ENCODE measurements at places on chromosomes 6 and 20.

DNA sequence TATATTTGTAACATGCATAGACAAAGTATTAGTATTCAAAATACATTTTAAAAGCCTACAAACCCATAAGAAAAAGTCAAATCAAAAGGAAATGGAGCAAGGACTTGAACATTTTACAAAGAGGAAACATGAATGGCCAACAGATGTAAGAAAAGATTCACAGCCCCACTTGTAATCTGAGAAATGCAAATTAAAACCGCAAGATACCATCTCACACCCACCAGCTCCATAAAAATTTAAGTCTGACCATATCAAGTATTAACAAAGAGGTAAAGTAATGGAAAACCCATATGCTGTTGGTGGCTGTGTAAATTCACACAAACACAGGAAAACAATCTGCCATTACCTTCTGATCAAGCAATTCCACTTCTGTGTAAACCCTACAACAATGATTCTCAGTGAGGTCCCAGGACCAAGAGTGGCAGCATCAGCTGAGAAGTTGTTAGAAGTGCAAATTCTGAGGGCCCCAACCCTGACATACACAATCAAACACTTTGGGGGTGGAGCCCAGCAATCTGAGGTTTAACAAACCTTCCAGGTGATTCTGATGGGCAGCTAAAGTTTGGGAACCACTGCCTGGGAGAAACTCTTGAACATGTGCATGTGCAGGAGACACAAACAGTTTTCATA lies 30.9 kb downstream of the BCL2L1 start:
- DNase-seq = no peak

GRCh38 chr6:107509506-107509905 lies 19.6 kb downstream of the SOBP start:
- no peak for DNase-seq

- no peak for DNase-seq
Measured at GRCh38 chr6:158387036-158387435, 74.8 kb downstream of the TULP4 start.

DNA sequence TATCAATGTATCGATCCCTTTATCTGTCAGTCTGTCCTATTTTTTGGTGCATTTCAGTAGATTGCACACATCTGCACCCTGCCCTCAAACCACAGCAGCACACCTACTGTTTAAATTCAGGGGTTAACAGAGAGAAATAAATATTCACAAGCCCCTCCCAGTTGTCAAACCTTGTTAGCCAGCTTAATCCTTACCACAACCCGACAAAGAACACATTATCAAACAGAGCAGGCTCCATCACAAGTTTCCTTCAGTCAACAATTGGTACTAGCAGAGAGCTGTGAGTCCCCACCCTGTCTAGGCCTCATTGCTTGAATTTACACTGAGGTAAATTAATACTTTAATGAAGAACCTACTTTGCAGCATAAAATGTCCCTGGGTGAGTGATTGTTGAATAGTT lies 249.8 kb downstream of the FNDC1 start:
- DNase-seq = no peak

GRCh38 chr6:18692929-18693685 lies 306.0 kb downstream of the RNF144B start:
- DNase-seq = no peak

- DNase-seq = no peak
Measured at GRCh38 chr6:159213405-159213804, 44.2 kb downstream of the FNDC1 start.

- no peak for DNase-seq
Measured at GRCh38 chr6:109714611-109715010, 23.5 kb downstream of the FIG4 start.

DNA sequence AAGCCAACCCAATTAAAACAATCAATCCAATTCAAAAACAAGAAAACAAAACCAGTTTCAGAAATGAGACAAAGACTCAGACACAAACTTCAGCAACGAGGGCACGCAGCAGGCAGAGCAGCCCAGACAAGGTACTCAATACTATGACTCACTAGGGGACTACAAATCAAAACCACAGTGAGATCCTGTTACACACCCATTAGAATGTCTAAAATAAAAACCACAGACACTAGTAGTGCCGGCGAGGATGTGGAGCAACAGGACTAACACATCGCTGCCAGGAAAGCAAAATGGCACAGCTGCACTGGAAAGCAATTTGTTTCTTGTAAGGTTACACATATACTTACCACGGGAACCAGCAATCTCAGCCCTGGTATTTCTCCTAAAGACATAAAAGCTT lies 28.4 kb upstream of the MAS1L start:
- DNase-seq = no peak

GRCh38 chr6:113500221-113500620 lies 356.9 kb upstream of the MARCKS start:
- no peak for DNase-seq

GRCh38 chr6:135880066-135880972 lies 28.8 kb downstream of the PDE7B start:
- peak; percentile 18 for DNase-seq

DNA sequence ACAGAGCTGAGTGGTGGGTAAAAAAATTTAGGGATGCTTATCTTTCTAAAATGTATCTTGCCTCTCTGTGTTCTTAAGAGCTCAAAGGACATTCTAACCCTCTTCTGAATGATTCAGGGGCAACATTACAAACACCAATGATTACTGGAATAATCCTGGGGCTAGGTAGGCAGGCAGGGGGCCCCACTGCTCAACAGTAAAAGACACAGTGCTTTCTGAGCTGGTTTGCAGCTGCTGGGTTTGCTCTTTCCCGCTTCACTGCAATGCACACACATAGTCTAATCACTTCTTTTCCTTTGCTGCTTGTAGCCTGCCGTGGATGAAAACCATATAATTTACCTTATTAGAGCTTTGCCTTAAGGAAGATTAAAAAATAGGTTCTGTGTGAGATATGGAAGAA lies 23.9 kb downstream of the CLDN20 start:
- DNase-seq = no peak

GRCh38 chr6:73236144-73236750 lies 11.0 kb upstream of the KHDC1L start:
- DNase-seq = peak; percentile 19

DNA sequence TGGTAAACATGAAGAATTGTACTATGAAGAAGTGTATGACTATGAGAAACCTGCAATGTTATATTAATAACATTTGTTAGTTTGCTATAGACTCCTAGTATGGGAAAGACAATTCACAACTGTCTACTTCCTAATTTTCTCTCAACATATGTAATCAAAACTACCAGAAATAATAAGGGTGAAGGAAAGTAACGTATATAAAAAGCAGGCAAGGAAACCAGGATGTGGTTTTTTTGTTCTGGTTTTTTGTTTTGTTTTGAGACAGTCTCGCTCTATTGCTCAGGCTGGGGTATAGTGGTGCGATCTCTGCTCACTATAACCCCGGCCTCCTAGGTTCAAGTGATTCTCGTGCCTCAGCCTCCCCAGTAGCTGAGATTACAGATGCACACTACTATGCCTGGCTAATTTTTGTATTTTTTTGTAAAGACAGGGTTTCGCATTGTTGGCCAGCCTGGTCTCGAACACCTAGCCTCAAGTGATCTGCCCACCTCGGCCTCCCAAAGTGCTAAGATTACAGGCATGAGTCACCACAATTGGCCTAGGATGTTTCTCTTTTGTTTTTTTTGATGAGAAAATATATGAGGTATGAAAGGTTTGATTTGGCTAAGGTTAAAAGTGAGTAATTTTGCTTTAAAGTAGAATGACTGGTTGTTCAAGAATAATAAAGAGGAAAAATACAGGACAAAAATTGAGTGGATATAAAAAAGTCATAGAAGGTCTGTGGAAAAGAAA lies 83.1 kb downstream of the PTCHD4 start:
- DNase-seq = no peak

DNA sequence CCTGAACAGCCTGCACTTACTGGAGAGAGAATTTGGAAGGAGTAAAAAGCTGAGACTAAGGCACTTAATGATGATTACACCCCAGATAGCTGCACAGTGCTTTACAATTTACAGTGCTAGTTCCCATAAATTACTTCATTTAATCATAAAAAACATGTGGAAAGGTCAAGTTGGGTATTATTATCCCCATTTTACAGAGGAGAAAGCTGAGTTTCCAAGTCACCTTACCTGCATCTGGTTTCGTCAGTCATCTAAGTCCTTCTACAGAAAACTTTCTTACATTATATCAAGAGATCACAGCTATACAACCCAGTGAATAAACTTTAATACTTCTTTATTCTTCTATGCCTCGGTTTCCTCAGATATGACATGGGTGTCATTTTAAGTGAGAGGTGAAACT lies 3.3 kb downstream of the PTPRK start:
- DNase-seq = no peak

- no peak for DNase-seq
Measured at GRCh38 chr6:159616456-159616855, 76.6 kb downstream of the SOD2 start.

DNA sequence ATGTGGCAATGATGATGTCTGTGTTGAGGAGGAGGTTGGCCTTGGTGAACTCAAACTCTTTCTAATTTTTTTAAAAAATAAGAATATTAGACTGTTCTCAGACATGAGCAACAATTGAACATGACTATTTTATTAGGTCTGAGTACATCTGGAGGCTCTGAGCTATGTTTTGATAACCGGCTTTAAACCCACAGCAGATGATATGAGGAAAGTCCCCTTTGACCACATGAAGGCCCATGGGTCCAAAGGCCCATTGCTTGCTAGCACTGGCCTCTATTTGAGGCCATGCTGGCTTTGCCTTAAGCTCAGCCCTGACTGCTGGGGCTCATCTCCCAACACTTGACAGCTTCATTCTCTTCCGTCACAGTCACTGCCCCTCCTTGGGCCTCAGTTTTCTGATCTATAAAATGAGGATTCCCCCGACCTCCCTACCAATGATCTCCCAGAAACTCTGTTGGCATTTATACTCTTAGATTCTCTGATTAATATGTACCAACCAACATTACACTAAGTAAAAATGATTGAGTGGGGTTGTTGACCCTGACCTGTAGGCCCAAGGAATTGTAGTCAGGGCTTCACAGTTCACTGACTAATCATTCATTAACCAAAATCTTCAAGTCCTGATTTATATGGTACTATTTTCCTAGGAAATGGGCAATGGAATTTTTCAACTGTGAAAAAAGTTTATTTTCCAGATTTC lies 23.9 kb upstream of the TINAG start:
- DNase-seq = no peak

DNA sequence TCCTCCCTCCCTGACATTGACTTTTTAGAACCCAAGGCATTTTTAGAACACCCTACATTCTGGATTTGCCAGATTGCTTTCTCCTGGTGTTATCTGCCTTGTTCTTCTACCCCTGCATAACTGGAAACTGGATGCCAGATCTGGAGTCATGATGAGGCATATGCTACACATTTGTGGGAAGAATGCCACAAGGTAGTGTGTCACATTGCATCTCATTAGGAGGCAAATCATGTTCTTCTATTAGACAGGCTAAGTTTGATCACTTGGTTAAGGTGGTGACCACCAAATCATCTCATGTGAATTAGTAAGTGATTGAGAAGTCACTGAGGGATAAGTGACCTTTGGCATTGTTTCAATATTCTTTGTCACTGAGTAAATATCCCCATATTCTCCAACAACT lies 12.9 kb upstream of the NKX2-2 start:
- DNase-seq = no peak

DNA sequence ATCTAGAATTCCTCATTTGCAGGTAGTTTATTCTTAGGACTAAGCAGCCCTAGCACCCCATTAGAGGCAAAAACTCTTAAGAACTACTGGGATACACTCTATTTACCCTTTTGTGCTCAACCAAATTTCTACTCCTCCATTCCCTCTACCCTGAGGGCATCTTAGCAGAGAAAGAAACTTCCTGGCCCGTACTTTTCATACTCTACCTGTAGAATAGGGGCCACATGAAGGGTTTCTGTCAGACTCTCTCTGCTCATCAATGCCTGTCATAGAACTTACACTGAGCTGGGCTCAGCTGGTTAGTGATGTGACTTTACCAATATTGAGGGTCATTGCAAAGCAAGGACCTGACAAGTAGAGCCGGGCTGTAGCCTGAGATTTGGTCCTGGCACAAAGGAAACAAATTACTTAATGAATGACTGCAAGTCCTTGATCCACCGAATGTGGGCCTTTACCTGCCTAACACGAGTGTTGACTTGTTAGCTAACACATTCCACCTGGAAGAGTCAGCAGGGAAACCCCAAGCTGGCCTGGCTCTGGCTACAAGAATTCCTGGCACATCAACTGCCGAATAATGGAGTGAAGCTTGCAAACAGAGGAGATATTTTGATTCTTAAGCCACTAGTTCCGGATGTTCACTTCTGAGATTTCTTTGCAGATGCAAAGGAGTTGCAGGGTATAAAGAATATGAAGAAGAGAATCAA lies 280.5 kb upstream of the JAG1 start:
- DNase-seq = no peak

- DNase-seq = peak; percentile 8
Measured at GRCh38 chr6:108117427-108118358, 43.2 kb upstream of the OSTM1 start.

DNA sequence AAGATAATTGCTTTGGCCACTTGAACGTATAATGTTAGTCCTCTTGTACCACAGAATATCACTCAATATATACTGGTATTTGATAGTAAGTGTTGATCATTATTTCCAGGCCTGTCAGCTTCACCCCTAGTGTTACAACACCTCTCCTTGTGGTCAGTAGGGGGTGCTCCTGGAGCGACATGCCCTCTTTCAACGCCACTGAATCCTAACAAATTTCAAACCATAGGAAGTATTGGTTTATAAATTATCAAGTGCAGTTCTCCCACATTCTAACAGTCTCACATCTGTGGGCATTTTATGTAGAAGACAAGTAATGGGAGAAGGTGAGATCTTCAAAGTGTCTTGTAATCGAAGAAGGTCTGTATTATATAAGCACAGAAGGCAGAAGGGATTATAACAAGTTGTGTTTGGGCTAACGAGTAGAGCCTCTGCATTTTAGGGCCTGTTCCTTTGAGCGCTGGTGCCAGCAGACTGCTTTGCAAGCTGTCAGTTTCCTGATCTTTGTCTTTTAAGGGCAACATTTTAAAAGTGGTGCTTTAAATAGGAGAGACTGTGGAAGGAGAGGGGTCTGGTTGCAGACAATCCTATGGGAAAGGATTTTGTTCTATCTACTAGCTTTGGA lies 57.1 kb upstream of the CEP162 start:
- no peak for DNase-seq

GRCh38 chr6:147434516-147434915 lies 74.0 kb upstream of the SAMD5 start:
- no peak for DNase-seq

DNA sequence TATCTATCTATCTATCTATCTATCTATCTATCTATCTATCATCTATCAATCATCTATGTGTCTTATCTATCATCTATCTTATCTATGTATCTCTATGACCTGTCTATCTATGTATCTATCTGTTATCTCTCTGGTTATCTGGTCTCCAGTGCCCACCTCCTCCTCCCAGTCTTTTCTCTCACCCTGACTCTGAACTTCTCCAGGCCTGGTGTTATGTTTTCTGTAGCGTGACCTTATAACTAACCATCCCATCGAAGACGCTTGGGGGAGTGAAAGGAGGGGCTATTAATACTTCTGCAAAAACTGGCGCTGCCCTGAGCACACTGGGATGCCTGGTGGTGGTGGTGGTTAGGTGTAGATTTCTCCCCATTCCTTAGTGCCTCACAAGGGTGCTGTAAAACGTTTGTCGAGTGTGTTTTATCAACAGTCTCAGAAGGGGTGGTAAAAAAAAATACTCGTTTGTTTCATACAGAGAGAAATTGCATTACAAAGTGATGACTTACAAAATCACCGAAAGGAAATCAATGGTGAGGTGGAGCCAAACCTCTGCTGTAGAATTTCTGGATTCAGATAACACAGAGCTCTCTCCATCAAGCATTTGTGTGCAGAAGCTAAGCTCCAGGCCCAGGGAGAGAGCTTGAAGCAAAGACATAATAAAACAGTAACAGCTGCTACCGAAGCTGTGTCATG lies 156.2 kb downstream of the BCAS1 start:
- DNase-seq = no peak
